Thoracic aorta endothelial cell (primary cell): ENCODE measurements at places on chromosomes 2 and 18. TPM values are rescaled to one million over a fixed set of nuclear protein-coding genes. Genes with fewer than 3 reads are reported as not detected.

Gene NEB
- 1.2 and 1.3 TPM in 2 replicates for total RNA-seq

Gene CXCR2
- not detected in 2 replicates for total RNA-seq

Gene CCDC141
- 0.13 TPM in 1 of 2 replicates, not detected in the other for total RNA-seq

Gene EFHD1
- 0.13 TPM in 1 of 2 replicates, not detected in the other for total RNA-seq

Gene OTX1
- total RNA-seq: 0.27 and 0.36 TPM in 2 replicates

Gene PHOSPHO2
- total RNA-seq: 1.9 and 3.7 TPM in 2 replicates

Gene POTEJ
- total RNA-seq: not detected in 2 replicates

Gene C18orf54
- total RNA-seq: 15.6 and 26.9 TPM in 2 replicates

Gene ADAM23
- 9.0 and 11.2 TPM in 2 replicates for total RNA-seq

Gene L3MBTL4
- under 0.01 and 0.57 TPM in 2 replicates for total RNA-seq

Gene ZNF513
- total RNA-seq: 7.4 and 10.7 TPM in 2 replicates
